Activated T-helper 9 cell treated with anti-CD3 and anti-CD28 coated beads, Interleukin-2, amount 50 U/mL, for 16 hours (primary cell): ENCODE measurements at places on chromosomes 7 and 10.

- DNase-seq: no peak
Measured at GRCh38 chr7:133391206-133391605, 138.3 kb downstream of the EXOC4 start.

DNA sequence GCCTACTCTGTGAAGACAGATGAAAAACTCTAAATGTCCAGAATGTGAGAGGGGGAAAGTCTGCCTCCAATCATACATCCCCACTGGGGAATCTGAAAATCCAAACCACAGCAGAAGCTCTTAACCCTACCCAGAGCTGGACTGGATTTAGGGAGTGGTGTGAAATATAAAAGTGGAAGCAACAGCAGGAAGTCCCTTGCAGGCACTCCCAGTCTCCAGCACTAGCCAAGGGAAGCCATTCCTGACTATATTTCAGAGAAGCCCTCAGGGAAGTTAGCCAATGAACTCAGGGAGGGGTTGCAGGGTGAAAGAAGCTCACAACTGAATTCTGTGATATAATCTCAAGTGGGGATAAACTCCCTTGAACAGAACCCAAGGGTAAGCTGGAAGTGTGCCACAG is 51.5 kb downstream of the CRPPA start:
- DNase-seq: no peak

DNA sequence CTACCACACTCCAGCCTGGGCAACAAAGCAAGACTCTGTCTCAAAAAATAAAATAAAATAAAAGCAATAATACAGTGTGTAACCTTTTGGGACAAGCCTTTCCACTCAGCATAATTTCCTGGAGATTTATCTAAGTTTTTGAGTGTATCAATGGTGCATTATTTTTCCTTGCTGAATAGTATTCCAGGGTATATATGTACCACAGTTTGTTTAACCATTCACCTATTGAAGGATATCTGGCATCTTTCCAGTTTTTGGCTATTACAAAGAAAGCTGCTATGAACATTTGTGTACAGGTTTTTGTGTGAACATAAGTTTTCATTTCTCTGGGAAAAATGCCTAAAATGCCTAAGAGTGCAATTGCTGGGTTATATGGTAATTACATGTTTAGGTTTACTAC is 59.9 kb downstream of the RBM20 start:
- no peak for DNase-seq

- DNase-seq: no peak
Measured at GRCh38 chr10:133062635-133063034, 25.1 kb upstream of the ADGRA1 start.

DNA sequence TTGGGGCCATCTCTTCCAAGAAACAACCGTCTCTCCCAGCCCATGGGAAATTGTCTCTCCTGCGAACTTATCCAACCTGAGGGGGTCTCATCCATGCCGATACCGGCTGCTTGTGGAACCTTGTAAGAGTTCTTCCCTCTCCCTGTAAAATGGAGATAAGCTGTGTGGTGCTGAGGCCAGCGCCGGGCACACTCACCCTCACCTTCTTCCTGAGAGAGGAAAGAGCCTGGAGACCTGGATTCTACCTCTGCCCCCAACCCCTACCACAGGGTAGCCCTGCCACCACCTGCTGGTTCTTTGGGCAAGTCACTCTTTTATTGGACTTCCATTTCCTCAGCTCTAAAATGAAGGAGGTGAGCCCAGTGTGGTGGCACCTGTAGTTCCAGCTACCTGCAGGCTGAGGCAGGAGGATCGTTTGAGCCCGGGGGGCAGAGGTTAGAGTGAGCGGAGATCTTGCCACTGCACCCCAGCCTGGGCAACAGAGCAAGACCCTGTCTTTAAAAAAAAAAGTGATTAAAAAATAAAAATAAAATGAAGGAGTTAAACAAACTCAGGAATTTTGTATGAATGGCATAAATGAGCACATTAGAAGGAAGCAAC is 38.4 kb upstream of the PSAP start:
- no peak for DNase-seq

- DNase-seq: no peak
Measured at GRCh38 chr7:31776616-31777015, 89.6 kb downstream of the PPP1R17 start.

DNA sequence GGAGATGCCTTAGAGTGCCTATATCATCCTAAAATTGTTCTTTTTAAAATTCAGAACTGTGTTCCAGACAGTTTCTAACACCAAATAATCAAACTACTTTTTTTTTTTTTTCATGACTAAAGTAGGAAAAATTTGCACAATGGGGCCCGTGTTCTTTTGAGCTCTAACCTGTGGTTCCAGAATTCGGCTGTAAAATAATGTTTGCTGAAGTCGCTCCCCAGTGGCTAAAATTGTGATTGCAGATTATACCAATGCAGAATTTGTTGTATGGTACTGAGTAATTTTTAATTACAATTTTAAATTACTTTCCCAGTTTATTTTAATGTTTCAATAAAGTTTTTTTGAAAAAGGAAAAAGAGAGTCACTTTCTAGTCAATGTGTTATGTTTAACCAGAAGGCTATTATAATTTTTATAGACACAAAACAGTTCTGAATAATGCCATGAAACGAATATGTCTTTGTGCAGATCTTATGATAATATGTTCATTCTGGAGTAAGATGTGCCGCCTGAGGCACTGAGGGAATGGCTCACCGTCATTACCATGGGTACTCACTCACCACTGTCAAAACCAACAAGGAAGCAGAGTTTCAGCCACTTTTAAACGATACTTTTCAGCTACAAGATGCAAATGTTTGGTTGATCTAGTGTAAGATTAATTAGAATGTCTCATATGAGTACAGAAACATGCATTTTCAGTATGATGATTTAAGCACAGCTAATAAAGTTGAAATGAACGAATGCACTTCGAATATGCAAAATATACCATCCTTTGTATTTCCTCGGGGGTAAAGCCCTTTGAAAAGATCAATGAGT is 173.6 kb downstream of the PRKCQ start:
- DNase-seq: no peak

DNA sequence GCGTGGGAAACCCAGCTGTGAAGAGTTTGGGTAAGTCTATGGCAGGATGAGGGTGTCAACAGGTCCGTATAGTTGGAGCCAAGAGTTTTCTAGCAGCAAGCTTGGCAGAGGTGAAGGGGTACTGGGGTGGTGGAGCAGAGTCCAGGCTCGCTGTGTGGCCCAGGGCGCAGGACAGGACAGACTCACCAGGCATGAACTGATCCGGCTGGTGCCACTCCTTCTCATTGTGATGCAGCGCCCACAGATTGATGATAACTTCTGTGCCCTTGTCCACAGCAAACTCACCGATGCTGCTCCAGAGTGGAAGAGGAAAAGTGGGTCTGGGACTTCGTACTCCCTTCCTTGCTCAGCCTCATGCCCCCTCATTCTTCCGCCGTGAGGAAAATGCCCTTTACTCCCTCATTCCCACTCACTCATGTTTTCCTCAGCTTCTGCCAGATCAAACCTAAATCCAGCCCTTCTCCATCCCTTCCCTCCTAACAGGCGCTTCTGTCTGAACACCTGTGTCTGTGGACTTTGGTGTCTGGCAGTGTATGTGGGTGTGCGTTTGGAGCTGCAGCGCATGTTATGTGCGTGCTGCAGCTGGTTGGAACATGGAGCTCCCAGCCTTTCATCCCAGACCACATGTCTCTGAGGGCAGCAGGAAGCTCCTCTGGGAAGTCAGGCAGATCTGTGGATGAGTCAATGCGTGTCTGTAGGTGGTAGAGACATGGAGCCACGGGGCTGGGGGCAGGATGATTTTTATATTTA is 5.7 kb downstream of the CYP17A1 start:
- no peak for DNase-seq

GRCh38 chr10:23015021-23015707 is 80.2 kb upstream of the MSRB2 start:
- no peak for DNase-seq

- DNase-seq: no peak
Measured at GRCh38 chr7:55427800-55428199, 62.7 kb downstream of the LANCL2 start.

DNA sequence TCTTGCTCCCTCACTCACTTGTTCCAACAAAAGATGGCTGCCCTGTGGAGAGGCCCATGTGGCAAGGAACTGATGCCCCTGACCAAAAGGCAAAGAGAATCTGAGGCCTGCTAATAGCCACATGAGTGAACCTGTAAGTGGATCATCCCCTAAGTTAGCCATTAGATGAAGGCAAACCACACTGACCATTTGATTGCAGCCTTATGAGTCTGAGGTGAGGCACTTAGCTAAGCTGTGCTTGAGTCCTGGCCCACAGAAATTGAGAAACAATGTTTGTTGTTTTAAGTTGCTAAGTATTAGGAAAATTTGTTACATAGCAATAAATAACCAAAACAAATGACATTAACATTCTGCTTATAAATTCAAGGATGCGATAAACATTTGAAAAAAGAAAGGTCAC is 100.1 kb upstream of the BET1 start:
- DNase-seq: no peak

DNA sequence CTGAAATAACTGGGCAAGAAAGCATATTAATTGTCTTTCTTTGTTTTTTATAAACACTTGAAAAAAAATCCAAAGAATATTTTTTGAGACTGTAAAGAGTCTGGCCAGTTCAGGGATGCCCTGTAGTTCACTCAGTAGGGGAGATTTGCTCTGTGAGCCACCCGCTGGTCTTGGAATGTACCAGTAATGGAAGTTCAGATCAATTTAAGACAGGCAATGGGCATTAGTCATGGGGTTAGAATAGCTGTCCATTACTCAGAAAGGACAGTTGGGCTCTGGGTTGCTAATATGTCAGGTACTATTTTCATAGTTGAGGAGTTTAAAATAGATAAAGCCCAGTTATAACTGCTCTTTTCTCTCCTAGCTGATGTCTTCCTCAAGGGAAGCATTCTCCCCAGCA is 38.7 kb downstream of the A1CF start:
- DNase-seq: no peak

GRCh38 chr10:5284311-5285057 is 80.3 kb upstream of the UCN3 start:
- DNase-seq: no peak

- DNase-seq: no peak
Measured at GRCh38 chr7:149604521-149604920, 106.9 kb upstream of the ZNF746 start.

DNA sequence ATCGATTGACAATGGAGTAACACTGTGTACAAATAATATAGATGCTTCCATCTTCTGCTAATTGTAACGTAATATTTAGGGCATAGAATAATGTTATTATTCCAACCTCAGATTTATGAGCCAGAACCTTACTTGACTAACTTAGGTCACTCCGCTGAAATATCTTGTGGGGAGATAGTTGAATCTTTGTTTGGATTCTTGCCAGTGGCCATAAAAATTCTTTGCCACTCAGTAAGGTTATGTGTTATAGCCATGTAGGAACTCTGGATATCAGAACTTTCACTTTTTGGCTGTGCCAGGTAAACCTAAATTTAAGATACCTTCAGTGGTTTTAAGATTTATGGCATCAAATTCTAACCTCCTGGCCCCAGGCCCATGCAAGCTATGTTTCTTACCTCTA is 197.6 kb downstream of the WDR11 start:
- DNase-seq: no peak

- no peak for DNase-seq
Measured at GRCh38 chr7:141664450-141664849, 37.5 kb downstream of the DENND11 start.

DNA sequence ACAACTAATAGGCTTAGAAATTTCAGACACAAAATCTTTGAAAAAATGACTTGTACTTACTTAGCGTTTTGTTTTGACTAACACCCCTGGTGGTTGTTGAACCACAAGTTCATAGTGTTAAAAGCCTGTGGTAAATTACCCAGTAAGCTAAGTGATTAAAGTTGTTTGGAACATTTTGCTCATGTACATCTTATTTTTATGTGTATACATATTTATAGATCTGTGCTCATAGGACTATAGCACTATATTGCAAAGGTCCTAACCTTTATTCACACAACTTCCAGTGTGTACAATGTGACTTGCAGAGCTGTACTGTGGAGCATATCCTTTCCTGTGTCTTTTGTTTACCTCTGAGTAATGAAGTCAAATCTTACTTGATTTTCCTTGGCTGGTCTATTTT is 79.6 kb downstream of the BMPR1A start:
- no peak for DNase-seq

DNA sequence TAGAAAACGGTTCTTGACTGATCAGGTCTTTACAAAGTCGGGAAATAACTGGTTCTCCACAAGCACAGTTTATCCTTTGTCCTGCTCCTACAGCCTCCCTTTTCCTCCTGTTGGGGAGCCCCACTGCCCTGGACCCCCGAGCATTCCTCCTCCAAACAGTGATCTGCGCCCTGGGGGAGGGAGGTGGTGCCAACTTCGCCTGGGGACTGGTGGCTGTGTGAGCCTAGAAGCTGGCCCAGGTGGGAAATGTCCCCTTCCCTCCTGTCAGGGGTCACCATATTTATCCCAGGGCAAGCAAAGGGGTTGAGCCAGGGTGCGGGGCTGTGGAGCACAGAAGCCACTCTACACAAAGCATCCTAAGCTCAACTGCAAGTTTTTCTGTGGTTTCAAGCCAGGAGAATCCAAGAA is 5.2 kb downstream of the HMX3 start:
- no peak for DNase-seq

GRCh38 chr10:1171586-1171985 is 115.4 kb downstream of the WDR37 start:
- no peak for DNase-seq

- no peak for DNase-seq
Measured at GRCh38 chr10:79004311-79004710, 64.5 kb upstream of the ZMIZ1 start.

DNA sequence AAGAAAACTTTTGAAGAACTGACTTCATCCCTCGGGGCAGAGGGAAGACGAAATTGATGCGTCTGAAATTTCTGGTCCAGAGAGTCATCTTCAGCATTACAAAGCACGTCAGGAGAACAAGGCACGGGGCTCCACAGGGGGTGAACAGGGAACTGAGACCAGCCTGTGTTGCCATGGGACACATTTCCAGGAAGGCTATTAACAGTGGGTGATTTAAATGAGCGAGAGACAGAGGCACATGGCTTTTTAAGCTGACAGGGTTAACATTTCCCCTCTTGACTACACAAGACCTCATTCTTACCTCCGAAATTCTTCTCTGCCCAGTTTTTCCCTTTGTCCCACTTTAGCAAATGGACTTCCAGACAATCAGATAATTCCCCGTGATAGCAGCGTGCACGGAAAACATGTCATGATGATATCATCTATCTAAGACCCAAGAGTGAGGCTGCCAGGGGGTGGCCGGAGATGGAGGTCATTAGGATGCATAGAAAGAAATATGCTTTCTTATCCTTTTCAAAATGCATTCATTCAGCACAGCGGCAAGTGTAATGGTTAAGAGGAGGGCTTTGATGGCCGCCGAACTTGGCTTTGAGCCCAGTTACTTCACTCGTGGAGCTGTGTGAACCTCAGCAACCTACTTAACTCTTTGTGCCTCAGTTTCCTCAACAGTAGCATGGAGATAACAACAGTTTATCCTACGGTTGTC is 248.0 kb downstream of the PRPF18 start:
- DNase-seq: no peak

GRCh38 chr7:79182283-79182682 is 271.2 kb downstream of the MAGI2 start:
- no peak for DNase-seq

DNA sequence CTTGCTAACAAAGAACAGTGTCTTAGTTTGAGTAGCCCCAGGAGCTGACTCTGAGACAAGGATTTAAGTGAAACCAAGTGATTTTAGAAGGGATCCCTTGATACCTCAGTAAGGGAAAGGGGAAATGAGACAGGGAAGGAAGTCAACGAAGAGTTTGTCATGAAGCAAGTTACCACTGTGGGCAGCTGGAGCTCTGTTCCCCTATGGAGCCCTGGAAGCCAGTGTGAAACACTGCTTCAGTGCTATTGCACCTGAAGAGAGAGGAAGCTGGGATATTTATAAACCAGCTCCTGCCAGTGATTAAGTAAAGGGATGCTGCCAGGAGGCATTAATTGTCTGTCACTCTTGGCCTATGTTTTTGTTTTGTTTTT is 58.9 kb upstream of the WAPL start:
- no peak for DNase-seq
